Spleen (tissue), 13 donors: ENCODE measurements at places on chromosomes 16 and 17. TPM values are rescaled to one million over a fixed set of nuclear protein-coding genes. Genes with fewer than 3 reads are reported as not detected.

DNA sequence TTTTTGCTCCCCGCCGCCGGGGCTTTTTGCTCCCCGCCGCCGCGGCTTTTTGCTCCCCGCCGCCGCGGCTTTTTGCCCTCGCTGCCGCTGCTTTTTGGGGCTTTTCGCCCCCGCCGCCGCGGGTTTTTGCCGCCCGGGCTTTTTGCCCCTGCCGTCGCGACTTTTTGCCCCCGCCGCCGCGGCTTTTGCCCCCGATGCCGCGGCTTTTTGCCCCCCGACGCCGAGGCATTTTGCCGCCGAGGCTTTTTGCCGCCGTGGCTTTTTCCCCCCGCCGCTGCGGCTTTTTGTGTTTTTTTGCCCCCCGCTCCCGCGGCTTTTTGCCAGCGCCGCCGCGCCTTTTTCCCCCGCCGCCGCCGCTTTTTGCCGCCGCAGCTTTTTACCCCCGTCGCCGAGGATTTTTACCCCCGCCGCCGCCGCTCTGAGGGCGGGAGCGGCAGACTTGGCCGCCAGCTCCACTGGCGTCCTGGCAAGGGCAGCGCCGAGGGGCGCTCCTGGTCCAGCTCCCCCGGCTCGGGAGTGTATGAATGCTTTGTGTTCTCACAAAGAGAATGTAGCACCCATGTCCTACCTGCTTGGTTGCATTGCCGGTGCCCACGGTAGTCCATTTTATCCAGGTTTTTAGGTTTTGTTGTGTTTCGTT, 151.7 kb downstream of the KCNJ18 start:
- no peak for DNase-seq
- no peaks in the 10 kb centered on the region for H3K4me1 ChIP-seq
- H3K36me3 ChIP-seq, result no peaks in the 10 kb centered on the region
- no peak overlapping the region for H3K27ac ChIP-seq

GRCh38 chr17:50381920-50382319, 8.9 kb downstream of the EME1 start:
- H3K36me3 ChIP-seq, result peaks cover 84% of the 10 kb centered on the region
- no peaks in the 10 kb centered on the region for H3K4me1 ChIP-seq
- H3K27ac ChIP-seq, result no peak overlapping the region

GRCh38 chr16:50547340-50548124, 664 bp upstream of the NKD1 start:
- H3K36me3 ChIP-seq, result no peaks in the 10 kb centered on the region
- peak; percentile 88 for DNase-seq
- peak overlapping the region; percentile 93 for H3K4me3 ChIP-seq
- H3K4me1 ChIP-seq, result peaks cover 33% of the 10 kb centered on the region
- H3K27ac ChIP-seq, result peak overlapping the region; percentile 72

The TP53TG3B gene
- not detected for total RNA-seq

The SPDYE4 gene
- total RNA-seq, result not detected

The KPNA2 gene
- 43.3 TPM for total RNA-seq

DNA sequence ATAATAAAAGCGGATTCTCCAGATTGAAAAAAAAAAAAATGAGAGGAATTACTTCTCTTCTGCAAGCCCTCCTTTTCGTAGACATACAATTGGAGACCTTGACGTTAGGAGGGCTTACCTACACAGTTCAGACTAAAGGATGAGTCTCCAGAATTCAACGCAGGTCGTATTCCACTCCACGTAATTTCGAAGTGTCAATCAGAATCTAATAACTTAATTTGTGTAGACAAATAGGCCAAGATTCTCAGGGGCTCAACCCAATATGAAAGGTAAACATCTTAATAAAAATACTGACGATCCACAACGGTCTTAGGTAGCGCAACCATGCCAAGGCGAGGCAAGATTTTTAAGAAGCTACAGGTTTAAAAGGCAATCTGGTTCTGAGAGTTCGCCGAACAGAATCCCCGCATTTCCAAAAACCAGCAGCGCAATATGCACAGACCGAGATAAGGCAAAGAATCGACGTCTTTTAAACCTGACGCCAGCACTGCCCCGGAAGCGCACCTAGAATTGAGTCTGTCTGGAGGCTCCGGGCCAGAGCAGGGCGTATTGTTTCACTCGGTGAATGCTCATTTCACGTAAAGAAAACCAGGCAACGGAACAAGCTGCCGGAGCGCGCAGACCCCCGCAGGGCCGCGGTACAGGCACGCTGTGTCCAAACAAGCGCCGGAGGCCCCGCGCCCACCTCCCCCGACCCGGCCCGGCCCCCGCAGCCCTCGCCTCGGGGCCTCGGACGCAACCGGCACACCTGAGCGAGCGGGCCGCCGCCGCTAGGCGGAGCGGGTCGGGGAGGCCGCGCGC, 623 bp downstream of the MBTPS1 start:
- peak overlapping the region; percentile 84 for H3K4me3 ChIP-seq
- H3K27ac ChIP-seq, result peak overlapping the region; percentile 88
- no peaks in the 10 kb centered on the region for H3K36me3 ChIP-seq
- no peak for DNase-seq
- no peaks in the 10 kb centered on the region for H3K27me3 ChIP-seq

- DNase-seq, result no peak
- H3K4me3 ChIP-seq, result no peak overlapping the region
- no peaks in the 10 kb centered on the region for H3K4me1 ChIP-seq
- no peaks in the 10 kb centered on the region for H3K27me3 ChIP-seq
- H3K27ac ChIP-seq, result no peak overlapping the region
- H3K36me3 ChIP-seq, result no peaks in the 10 kb centered on the region
These were observed 205.0 kb upstream of the CACNG3 start for GRCh38 chr16:24051125-24051524.

The YBX2 gene
- total RNA-seq, result 0.40 TPM

DNA sequence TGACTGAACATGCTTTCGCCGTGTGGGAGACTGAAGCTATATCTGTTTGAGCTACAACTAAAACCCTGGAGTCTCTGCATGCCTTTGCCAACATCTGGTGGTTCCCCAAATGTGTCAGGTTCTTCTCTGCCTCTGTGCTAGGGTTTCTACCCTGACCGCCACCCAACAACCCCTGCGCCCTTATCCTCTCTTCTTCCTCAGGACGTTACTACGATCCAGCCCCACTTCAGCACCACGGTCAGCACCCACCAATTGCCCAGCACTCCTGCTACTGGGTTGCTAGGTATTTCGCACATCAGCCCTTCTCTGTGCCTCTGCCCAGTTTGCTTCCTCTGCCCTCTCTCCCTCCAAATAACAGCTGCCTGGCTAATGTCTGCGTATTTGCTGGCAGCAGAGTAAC, 106.3 kb upstream of the HSBP1 start:
- H3K27ac ChIP-seq, result no peak overlapping the region
- H3K36me3 ChIP-seq, result no peaks in the 10 kb centered on the region
- DNase-seq, result no peak
- no peaks in the 10 kb centered on the region for H3K27me3 ChIP-seq

GRCh38 chr16:81832801-81833547, 53.9 kb downstream of the PLCG2 start:
- H3K27me3 ChIP-seq, result no peaks in the 10 kb centered on the region
- H3K36me3 ChIP-seq, result no peaks in the 10 kb centered on the region
- H3K27ac ChIP-seq, result peak overlapping the region; percentile 92
- no peak for DNase-seq
- H3K4me3 ChIP-seq, result no peak overlapping the region

The CCL13 gene
- not detected for total RNA-seq

The HOXB2 gene
- 10.2 TPM for total RNA-seq

GRCh38 chr16:15576960-15577958, 65.7 kb downstream of the MARF1 start:
- H3K27ac ChIP-seq, result no peak overlapping the region
- no peaks in the 10 kb centered on the region for H3K36me3 ChIP-seq
- H3K4me1 ChIP-seq, result peaks cover 3% of the 10 kb centered on the region
- no peaks in the 10 kb centered on the region for H3K27me3 ChIP-seq
- no peak for DNase-seq

The FBXL19 gene
- total RNA-seq, result 19.3 TPM

DNA sequence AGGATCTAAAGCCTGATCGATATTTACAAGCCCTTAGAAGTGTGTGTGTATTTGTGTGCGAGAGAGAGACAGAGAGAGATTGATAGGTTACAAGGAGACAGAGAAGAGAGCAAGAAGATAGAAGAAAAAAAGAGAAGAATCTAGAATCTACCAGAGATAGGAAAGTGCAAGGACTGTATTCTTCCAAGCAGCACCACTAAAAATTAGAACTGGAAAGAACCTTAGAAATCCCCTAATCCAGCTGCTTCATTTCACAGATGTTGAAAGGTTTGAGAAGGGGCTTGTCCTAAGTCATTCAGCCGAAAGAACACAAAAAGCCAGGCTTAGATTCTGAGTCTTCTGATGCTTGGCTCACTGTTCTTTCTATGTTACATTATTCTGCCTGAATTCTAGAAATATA, 92.2 kb downstream of the HS3ST3A1 start:
- no peak overlapping the region for H3K4me3 ChIP-seq
- peaks cover 28% of the 10 kb centered on the region for H3K4me1 ChIP-seq
- no peaks in the 10 kb centered on the region for H3K27me3 ChIP-seq
- no peak for DNase-seq

The CHST4 gene
- not detected for total RNA-seq

The ZP2 gene
- not detected for total RNA-seq

- H3K27ac ChIP-seq, result peak overlapping the region; percentile 42
- peaks cover 6% of the 10 kb centered on the region for H3K27me3 ChIP-seq
- peak; percentile 90 for DNase-seq
- H3K4me3 ChIP-seq, result peak overlapping the region; percentile 42
- H3K4me1 ChIP-seq, result peaks cover 21% of the 10 kb centered on the region
These were observed 218.7 kb downstream of the NTN1 start for GRCh38 chr17:9239793-9240658.

- H3K36me3 ChIP-seq, result no peaks in the 10 kb centered on the region
- H3K4me1 ChIP-seq, result no peaks in the 10 kb centered on the region
- peaks cover 5% of the 10 kb centered on the region for H3K27me3 ChIP-seq
- no peak overlapping the region for H3K27ac ChIP-seq
These were observed 203.4 kb upstream of the FOXF1 start for GRCh38 chr16:86306811-86307513.

DNA sequence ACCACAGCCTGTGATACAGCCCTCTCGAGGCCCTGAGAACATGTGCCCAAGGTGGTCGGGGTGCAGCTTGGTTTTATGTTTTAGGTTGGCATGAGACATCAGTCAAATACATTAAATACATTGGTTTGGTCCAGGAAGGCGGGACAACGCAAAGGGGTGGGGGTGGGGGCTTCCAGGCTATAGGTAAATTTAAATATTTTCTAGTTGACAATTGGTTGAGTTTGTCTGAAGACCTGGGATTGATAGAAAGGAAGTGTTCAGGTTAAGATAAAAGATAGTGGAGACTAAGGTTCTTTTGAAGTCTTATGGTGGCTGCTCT, 1.2 kb upstream of the ZKSCAN2 start:
- peak overlapping the region; percentile 98 for H3K27ac ChIP-seq
- no peaks in the 10 kb centered on the region for H3K27me3 ChIP-seq
- peaks cover 58% of the 10 kb centered on the region for H3K4me1 ChIP-seq
- peak overlapping the region; percentile 75 for H3K4me3 ChIP-seq
- peaks cover 42% of the 10 kb centered on the region for H3K36me3 ChIP-seq

- no peak for DNase-seq
- no peaks in the 10 kb centered on the region for H3K4me1 ChIP-seq
- no peak overlapping the region for H3K4me3 ChIP-seq
- H3K27ac ChIP-seq, result no peak overlapping the region
- no peaks in the 10 kb centered on the region for H3K27me3 ChIP-seq
These were observed 25.4 kb upstream of the ARHGAP23 start for GRCh38 chr17:38402897-38403296.

DNA sequence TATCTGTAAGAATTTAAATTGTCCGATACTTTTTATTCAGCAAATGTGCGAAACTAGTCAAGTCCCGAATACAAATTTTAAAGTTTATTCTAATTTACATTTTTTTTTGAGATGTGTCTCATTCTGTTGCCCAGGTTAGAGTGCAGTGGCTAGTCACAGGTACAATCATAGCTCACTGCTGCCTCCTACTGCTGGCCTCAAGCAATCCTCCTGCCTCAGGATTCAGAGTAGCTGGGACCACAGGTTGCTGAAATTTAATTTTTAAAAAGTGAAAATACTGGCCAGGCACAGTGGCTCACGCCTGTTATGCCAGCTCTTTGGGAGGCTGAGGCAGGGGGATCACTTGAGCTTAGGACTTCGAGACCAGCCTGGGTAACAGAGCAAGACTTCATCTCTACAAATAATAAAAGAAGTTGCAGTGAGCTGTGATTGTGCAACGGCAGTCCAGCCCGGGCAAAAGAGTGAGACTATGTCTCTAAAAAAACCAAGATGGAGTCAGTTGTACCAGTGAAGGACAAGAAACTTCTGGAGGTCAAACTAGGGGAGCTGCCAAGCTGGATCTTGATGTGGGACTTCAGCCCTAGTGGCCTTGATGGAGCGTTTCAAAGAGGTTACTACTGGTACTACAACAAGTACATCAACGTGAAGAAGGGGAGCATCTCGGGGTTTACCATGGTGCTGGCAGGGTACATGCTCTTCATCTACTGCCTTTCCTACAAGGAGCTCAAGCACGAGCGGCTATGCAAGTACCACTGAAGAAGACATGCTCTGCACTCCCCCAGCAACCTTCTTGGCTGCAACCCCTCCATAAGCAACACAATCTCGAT, 5.6 kb downstream of the POLG2 start:
- H3K4me1 ChIP-seq, result peaks cover 26% of the 10 kb centered on the region
- H3K4me3 ChIP-seq, result no peak overlapping the region
- DNase-seq, result no peak
- no peaks in the 10 kb centered on the region for H3K27me3 ChIP-seq

- peaks cover 73% of the 10 kb centered on the region for H3K27me3 ChIP-seq
- no peak for DNase-seq
- no peaks in the 10 kb centered on the region for H3K36me3 ChIP-seq
- no peak overlapping the region for H3K27ac ChIP-seq
- no peak overlapping the region for H3K4me3 ChIP-seq
- H3K4me1 ChIP-seq, result peaks cover 11% of the 10 kb centered on the region
These were observed 17.6 kb upstream of the FZD2 start for GRCh38 chr17:44539673-44540072.

The IL21R gene
- total RNA-seq, result 8.7 TPM

The KRTAP3-2 gene
- total RNA-seq, result not detected

The GNG13 gene
- total RNA-seq, result not detected

DNA sequence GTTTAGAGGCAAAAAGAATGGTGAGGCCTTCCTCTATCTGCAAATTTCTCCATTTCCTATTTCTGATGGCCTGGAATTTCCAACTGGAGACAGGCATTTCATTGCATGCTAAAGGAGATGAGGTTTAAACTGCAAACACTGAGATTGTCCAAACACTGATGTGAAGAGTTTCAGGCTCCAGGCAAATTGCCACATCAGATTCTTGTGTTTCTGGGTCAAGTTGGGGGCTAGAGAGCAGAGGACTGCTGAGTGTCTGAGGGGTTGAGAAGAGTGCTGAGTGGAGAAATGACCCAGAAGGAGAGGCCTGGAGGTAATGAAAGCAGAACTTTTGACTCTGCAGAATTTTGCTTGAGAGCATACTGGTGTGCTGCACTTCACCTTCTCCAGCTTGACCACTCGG, 216.7 kb upstream of the MPHOSPH6 start:
- DNase-seq, result no peak
- H3K27me3 ChIP-seq, result no peaks in the 10 kb centered on the region
- H3K4me3 ChIP-seq, result no peak overlapping the region
- no peaks in the 10 kb centered on the region for H3K4me1 ChIP-seq
- no peak overlapping the region for H3K27ac ChIP-seq

The FZD2 gene
- 1.2 TPM for total RNA-seq

The TNFSF12 gene
- 64.6 TPM for total RNA-seq

GRCh38 chr17:65542610-65543009, 18.8 kb downstream of the AXIN2 start:
- no peaks in the 10 kb centered on the region for H3K36me3 ChIP-seq
- no peaks in the 10 kb centered on the region for H3K27me3 ChIP-seq
- H3K4me3 ChIP-seq, result no peak overlapping the region
- DNase-seq, result no peak

GRCh38 chr16:46746821-46747776, 1.0 kb downstream of the MYLK3 start:
- H3K36me3 ChIP-seq, result no peaks in the 10 kb centered on the region
- peaks cover 26% of the 10 kb centered on the region for H3K4me1 ChIP-seq
- DNase-seq, result peak; percentile 72
- H3K4me3 ChIP-seq, result no peak overlapping the region
- H3K27me3 ChIP-seq, result no peaks in the 10 kb centered on the region
- no peak overlapping the region for H3K27ac ChIP-seq
